ENCODE measurements at places on chromosomes 3 and 15. TPM values are rescaled to one million over a fixed set of nuclear protein-coding genes. Genes with fewer than 3 reads are reported as not detected.

PTX3 gene
- total RNA-seq = 865 TPM

AVEN gene
- total RNA-seq = 26.2 TPM

KLHL40 gene
- not detected for total RNA-seq

ZNF148 gene
- total RNA-seq = 15.3 TPM

CLDN18 gene
- not detected for total RNA-seq

HES1 gene
- total RNA-seq = 0.18 TPM
